ENCODE measurements at places on chromosomes 6 and 20.
A peak's percentile ranks its signal among the peaks of the same experiment; 100 is the strongest.

DNA sequence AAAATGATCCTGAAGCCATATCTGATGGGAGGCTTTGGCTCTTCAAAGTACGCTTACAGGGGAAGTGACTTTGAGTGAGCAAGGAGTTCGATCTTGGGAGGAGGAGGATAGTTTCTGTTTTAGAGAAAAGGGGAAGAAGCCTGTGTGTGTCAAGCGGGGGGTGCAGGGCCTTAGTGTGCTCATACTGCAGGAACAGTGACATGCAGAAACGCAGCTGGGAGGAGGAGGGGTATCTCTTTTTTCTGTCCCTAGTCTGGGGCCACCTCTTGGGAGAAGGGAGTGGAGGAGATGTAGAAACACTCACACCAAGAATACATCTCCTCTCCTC is 19.8 kb downstream of the SIRPD start:
- DNase-seq, result no peak

DNA sequence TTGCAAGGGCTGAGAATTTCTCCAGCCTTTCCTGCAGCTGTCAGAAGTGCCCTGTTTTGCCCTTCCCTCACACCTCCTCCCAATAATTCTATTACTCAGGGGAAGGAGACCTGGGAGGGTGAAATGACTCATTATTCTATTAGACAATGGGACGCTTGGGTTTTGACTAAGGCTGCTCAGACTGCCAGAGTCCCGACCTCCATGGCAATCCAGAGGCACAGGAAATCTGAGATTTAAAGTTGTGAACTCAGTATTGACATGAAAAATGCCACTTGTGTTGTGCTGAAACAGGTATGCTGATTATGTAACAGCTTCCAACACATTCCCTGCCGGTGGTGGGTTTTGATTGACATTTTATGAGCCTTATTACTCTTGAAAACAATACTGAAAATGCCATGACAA is 625.9 kb upstream of the FLRT3 start:
- no peak for DNase-seq

DNA sequence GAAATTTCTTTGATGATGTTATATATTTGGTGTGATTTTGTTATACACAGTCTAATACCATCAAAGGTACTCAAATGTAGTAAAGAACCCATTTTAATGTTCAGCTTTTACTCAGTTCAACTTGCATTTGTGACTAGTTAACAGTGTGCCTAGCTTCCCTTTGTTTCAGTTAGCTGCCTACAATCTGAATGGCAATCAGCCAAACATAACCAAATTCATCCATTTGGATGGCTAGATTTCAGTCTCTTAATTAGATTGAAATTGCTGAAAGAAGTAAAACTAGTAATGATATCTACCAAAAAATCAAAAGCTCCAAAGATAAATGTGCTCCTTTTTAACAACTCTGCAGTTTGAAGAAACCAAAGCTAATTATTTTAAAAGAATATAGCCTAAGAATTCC is 6.9 kb downstream of the EPHA7 start:
- DNase-seq, result no peak

DNA sequence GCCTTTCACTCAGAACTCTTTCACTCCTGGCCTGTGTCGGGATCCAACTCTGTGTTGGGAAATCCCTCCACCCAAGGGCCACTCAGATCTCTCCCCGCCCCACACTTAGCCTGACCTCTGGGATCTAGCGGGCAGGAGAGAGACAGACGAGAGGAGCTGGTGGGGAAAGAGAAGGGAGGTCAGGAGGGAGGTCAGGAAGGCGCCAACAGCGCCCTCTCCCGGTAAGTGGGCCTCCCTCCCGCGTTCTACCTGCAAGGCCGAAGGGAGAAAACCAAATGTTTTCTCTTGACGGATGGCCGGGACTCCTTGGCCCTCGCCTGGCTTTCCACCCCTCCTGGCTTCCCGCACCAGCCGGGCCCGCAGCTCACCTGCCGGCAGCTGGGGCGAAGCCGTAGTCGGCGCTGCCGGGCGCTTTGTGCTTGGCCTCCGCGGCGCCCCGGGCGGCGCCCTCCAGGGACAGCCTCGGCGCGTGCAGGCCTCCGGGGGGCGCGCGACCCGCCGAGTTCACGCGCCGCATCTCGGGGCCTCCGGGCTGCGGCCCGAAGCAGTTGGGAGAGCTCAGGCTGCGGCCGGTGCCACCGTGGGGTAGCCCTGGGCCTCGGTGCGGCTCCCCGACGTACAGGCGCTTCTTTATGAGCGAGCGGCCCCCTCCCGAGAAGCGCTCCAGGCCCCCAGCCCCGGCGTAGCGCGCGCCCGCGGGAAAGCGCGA is 38.2 kb downstream of the C6orf132 start:
- peak; percentile 63 for DNase-seq

DNA sequence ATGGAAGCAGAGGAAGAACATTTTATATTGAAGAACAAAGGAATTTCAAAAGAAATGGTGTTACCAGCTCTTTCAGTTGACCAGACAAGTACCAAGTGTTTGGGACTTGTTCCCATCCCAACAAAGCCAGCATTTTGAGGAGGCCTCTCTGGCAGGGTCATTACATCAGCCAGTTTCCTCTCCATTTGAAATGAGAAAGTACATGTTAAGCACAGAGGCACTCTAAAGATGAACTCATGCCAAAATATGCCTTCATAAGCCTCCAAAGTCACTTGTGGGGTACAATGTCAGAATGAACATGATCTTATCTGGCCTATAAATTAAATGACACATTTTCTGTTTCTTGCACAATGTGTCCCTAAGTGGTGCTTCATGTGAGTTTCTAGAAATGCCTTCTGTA is 223.9 kb downstream of the PRL start:
- DNase-seq, result no peak

DNA sequence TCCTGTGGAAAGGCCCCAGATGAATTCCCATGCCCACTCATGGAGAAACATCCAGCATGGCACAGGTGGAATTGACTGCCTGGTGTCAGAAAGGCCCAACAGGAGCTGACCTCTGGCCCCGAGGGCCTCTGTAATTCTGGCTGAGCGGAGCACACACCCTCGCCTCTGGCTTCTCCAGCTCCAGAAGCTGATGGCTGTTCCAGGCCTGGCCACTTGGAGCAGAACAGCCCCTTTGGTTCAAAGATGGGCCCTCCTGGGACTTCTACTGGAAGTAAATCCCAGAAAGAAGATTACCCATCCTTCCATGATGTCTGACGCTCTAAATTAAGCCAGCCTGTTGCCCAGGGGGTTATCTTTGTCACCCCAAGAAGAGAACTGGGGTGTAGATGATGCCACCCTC is 275.1 kb upstream of the CDH4 start:
- DNase-seq, result no peak

DNA sequence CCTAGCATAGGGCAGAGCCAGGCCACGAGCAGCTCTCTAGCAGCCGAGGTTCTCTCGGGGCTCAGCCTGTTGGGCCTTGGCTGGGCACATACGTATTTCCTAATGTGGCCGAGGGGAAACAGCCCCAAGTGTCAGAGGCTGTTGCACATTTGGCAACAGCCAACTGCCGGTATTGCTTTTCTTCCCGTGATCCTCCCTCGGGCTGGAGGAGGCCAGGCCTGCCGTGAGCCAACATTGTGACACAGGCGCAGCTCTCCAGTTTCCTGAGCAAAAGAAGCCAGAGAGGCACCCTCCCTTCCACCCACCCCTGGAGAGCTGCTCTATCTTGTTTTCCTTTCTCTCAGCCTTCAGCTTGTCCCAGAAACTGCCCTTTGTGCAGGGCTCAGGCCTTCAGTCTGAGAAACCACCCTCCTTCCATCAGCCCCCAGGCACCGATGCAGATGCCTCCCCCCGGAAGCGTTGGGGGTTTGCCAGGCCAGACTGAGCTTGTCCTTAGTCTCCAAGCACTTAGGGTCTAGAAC is 5.1 kb upstream of the BPI start:
- no peak for DNase-seq

DNA sequence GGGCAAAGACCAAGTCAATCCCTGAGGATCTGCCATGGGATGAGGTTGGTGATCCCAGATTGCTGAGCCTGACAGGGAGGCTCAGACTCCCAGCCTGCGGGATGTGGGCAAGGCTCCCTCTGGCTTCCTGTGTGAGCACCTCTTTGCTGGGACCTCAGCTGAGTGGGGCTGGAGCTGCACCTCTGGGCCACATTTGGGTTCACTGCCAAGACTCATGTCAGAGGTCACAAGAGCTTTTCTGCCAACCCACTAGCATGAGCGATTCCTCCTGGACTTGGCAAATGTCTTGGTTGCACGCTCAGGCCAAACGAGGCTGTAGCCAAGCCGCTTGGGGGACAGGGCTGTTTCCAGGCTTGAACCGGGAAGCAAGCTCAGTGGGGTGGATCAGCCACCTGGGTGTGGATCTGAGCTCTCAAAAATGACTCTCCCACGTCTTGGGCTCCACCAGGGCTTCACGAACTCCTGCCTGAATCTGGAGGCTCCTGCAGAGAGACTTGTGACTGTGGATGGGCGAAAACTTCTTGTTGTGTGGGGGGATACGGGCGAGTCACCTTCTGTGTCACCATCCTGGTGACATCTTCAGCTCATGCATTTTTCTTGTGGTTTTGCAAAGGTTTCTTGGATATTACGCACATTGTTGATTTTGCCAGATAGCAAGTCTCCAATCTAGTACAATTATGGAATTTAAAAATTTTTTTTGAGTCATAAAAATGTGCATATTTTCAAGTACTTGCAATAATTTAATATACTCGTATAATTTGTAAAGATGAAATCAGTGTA is 359.5 kb downstream of the CDH4 start:
- DNase-seq, result no peak

- peak; percentile 26 for DNase-seq
Measured at GRCh38 chr20:237489-237888, 10.4 kb downstream of the DEFB129 start.

DNA sequence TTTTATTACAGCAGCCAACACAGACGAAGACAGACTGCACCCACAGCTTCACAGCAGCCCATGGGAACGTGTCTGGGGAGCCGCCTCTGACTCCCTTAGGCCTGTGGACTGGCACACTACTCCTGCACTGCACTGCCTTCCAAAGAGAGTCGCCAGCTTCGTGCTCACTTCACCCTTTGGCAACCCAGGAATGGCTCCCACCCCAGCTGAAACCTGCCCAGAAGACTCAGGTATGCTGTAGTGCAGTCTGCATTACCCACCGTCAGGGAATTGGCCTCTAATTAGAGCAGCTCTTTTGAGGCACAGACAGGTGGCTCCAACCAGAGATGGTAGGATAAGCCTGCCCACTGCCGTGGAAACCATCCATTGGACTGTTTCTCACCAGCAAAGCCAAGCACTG is 39.9 kb upstream of the FRMD1 start:
- DNase-seq, result no peak

GRCh38 chr6:40509086-40509485 is 78.1 kb downstream of the LRFN2 start:
- no peak for DNase-seq

GRCh38 chr20:63568170-63568981 is 5.7 kb downstream of the HELZ2 start:
- no peak for DNase-seq

DNA sequence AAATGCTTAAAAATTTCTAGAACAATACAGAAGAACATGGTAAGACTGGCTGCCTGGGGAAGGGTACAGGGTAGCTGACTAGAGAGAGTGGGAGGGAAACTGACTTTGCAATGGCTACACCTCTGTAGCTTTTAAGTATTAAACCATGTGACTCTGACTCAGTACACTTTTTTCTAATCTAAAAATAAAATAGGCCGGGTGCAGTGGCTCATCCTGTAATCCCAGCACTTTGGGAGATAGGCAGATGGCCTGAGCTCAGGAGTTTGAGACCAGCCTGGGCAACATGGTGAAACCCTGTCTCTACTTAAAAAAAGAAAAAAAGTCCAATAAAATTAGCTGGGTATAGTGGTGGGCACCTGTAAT is 18.5 kb downstream of the ATP9A start:
- no peak for DNase-seq

DNA sequence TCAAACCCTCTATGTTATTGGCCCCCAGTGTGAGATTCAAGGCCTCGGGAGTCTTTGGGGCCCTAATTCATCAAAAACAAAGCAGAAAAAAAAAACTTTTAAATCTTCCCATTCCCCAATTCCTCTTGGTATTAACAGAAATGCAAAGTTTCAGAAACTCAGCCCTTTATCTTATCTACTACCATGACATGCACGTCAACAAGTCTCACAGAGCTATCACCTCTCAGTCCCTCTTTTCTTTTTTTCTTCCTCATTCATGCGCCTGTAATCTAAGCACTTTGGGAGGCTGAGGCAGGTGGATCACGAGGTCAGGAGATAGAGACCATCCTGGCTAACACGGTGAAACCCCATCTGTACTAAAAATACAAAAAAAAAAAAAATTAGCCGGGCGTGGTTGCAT is 22.7 kb downstream of the SAMD3 start:
- DNase-seq, result no peak

DNA sequence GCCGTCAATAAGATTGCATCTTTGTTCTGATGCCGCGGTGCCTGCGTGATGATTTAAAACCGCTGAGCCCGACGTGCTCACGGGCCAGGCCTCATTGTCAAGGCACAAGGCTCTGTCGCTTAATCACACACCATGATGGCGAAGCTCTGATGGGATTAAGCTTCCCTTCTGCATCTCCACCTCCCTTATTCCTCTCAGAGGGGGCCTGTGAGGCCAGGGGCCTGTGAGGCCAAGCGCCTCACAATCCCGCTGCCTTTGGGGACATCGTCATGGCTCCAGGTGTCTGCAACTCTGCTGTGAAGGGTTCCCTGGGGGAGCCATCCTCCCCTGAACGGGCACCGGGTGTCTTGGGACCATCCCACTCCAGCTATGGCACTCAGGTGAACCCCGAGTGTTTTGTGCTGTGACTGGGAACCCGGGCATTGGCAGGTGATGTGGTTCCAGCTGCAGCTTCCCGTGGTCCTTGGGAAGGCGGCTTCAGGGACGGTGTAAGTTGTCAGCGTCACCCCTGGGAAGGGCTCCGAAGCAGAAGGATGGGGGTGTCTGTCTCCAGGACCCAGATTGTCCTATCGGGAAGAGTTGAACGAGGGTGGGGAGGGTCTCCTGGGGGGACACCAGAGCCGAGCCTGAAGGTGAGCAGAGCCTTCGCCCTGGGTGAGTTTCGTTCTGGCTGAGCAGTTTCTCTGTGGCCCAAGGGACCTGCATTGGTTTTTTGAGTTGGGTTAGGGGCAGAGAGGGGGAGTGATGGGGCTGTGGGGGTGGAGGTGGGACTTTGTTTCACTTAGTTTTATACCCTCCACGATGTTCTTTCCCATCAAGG is 18.0 kb upstream of the BHLHE23 start:
- no peak for DNase-seq

- no peak for DNase-seq
Measured at GRCh38 chr6:106874481-106874880, 100.0 kb downstream of the CD24 start.

DNA sequence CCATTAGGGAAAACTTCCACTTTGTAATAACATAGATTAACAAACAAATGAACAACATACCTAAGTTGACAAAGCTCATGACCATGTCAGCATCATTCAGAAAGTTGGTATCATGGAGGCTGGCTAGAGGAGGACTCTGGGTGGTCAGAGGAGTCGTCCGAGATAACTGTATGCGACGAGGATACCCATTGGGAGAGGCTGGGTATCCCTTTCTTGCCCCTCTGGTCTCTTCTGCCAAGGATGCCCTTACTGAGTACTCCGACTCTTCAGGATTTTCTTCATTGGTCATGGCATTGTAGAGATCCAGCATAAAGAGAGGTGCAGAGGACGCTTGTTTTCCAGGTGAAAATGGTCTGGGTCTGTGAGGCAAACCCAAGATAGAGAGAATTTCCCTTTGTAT is 1.1 kb downstream of the BMP5 start:
- no peak for DNase-seq

All from activated CD4-positive, alpha-beta T cell treated with anti-CD3 and anti-CD28 coated beads for 4 hours (primary cell).